Upper lobe of right lung (tissue), 1 donor: ENCODE measurements at places on chromosomes 6 and 20.
A peak's percentile ranks its signal among the peaks of the same experiment; 100 is the strongest.

- no peaks in the 10 kb centered on the region for H3K4me1 ChIP-seq
- H3K4me3 ChIP-seq = no peak overlapping the region
- DNase-seq = no peak
- no peak overlapping the region for H3K27ac ChIP-seq
- H3K36me3 ChIP-seq = no peaks in the 10 kb centered on the region
- H3K27me3 ChIP-seq = no peaks in the 10 kb centered on the region
These were observed 80.2 kb downstream of the PLCB1 start for GRCh38 chr20:8212286-8212685.

GRCh38 chr6:82988930-82989351 lies 76.7 kb downstream of the UBE3D start:
- H3K4me3 ChIP-seq = no peak overlapping the region
- H3K27ac ChIP-seq = no peak overlapping the region
- DNase-seq = no peak
- no peaks in the 10 kb centered on the region for H3K36me3 ChIP-seq

DNA sequence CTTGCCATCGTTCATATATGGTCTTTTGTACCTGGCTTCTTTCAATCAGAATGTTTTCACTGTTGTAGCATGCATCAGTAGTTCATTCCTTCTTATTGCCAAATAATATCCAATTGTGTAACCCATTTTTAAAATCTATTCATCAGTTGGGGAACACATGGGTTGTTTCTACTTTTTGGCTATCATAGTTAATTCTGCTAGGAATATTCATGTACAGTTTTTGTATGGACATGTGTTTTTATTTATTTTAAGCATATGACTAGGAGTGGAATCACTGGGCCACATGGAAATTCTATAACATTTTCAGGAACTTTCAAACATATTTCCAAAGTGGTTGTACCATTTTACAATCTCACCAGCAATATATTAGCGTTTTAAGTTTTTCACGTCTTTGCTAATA lies 187.4 kb upstream of the PRND start:
- H3K4me1 ChIP-seq = no peaks in the 10 kb centered on the region
- H3K27ac ChIP-seq = no peak overlapping the region
- no peak for DNase-seq
- H3K27me3 ChIP-seq = peaks cover 6% of the 10 kb centered on the region
- no peak overlapping the region for H3K4me3 ChIP-seq
- no peaks in the 10 kb centered on the region for H3K36me3 ChIP-seq

DNA sequence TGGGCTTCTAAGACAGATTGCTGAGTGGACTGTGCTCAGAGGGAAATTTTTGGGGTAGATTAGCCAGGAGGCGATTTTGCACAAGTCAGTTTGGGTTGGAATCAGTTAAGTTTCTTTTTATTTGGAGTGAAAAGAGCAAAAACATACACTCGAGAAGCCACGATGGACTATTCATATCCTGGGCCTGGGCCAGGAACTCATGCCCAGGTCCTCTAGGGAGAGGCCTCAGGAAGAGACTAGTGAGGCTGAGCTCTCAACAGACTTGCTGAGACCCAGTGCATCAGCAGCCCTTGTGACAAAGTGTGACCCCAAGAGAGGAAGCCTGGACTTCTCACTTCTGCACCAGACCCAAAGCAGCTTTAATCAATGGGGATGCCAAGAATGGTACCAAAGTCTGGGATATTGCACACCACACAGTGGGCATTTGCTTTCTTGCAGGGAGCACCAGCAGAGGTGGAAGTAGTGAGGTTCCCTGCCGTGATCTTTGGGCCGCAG lies 61.6 kb upstream of the MAFB start:
- peaks cover 18% of the 10 kb centered on the region for H3K4me1 ChIP-seq
- H3K27me3 ChIP-seq = no peaks in the 10 kb centered on the region
- H3K36me3 ChIP-seq = no peaks in the 10 kb centered on the region
- H3K27ac ChIP-seq = no peak overlapping the region

- H3K4me1 ChIP-seq = peaks cover 24% of the 10 kb centered on the region
- no peak for DNase-seq
- no peaks in the 10 kb centered on the region for H3K27me3 ChIP-seq
These were observed at the start of gene PHF1 for GRCh38 chr6:33410711-33411631. Gene PHF1, plus strand, starts transcription at chr6:33411014. Its CDS starts 1,250 bp downstream, at chr6:33412264.

DNA sequence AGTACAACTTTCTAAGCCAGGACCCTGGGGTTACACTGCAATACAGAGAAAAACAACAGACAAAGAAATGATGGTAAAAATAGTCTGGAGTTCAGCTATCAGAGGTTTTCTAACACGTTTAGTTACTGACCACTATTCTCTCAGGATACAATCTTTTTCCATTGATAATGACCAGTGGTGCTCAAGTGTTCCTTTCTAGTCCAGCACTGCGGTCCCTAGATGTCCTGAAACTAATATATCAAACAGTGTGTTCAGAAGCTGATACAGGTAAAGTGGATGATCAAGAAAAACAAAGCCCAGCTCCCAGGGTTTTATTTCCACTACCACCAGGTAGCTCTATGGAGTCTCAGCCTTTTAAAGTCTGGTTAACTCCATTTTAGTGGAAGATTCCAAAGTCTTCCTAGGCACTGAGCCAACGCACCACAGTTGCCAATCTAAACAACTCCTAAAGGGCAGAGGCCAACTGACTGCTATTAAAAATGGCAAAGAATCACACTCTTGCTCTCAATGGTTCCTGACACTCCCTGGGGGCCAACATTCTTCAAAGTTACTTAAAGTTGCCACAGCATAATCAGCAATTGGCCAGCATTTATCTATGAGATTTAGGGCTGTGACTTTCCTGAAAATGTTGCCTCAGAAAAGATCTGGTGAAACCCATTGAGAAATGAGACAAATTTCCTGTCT lies 38.2 kb downstream of the DZANK1 start:
- no peak overlapping the region for H3K27ac ChIP-seq
- no peaks in the 10 kb centered on the region for H3K36me3 ChIP-seq
- no peak for DNase-seq

DNA sequence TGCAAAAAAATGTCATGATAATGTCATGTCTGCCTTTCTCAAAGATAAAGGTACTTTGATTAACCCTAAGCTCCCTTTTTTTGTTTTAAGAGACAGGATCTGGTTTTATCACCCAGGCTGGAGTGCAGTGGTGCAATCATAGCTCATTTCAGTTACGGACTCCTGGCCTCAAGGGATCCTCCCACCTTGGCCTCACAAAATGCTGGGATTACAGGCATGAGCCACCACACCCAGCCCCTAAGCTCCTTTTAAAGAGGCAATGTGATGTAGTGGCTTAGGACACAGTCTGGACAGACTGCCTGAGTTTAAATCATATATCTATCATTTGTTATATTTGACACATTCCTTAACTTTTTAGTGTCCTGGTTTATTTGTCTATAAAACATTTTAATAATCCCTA lies 77.0 kb downstream of the FLRT3 start:
- no peak for DNase-seq
- no peak overlapping the region for H3K4me3 ChIP-seq
- no peaks in the 10 kb centered on the region for H3K36me3 ChIP-seq
- H3K27ac ChIP-seq = no peak overlapping the region

DNA sequence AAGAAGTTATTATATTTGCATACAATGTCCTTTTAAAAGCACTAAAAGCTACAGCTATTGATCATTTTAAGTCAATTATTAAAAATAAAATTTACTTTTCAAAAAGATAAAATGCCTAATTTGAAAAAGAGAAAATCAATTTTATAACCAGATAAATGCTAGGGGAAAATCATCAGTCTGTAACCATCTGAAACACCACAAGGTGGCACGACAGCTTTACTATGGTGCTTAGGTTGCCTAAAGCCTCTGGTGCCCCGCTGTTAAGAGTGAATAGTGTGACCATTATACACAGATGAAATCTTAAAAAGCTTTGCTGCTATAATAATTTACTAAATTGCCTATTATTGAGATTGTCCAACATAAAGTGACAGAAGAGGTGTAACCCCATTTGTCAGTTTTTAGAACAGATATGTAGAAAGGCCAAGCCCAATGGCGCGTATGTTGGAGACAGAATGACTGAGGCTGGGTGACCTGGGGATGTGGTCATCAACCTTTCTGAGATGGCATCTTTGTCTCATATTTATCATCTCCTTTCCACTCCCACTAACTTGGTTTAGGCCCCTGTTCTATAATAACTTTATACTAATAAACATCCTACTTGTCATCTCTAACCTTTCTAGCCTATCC lies 100.8 kb downstream of the MOXD1 start:
- H3K36me3 ChIP-seq = no peaks in the 10 kb centered on the region
- H3K27me3 ChIP-seq = no peaks in the 10 kb centered on the region
- H3K27ac ChIP-seq = no peak overlapping the region

DNA sequence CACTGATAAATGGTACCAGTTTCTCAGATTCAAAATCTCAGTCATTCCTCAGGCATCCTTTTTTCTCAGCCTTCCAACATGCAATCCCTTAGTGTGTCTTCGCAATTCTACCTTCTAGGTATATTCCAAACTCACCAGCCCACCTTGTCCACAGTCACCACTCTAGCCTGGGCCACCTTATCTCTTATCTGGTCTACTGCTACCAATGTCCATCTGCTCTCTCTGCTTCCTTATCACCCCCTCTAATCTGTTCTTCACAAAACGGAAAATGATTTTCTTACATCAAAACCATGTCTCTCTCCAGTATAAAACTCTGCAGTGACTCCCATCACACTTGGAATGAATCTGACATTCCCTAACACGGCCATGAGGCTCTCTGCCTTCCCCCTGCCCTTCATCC lies 91.9 kb downstream of the PREP start:
- no peak for DNase-seq
- no peaks in the 10 kb centered on the region for H3K27me3 ChIP-seq
- peaks cover 25% of the 10 kb centered on the region for H3K36me3 ChIP-seq
- H3K27ac ChIP-seq = no peak overlapping the region

DNA sequence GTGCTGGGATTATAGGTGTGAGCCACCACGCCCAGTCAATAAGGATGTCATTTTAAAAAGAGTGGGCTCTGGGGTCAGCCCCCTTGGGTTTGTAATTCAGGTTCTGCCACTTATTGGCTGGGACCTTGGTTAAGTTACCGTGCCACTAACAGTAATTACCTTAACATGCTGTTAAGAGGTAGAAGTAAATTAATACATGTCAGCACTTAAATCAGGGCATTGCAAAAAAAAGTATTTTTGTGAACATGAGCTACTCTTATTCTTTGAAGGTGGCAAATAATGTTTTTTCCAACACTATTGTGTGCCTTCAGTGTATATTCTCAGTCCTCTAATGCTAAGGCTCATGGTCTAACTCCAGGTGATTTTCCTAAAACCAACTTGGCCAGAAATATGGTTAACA lies 109.5 kb downstream of the F13A1 start:
- H3K36me3 ChIP-seq = no peaks in the 10 kb centered on the region
- DNase-seq = no peak
- no peak overlapping the region for H3K27ac ChIP-seq
- no peak overlapping the region for H3K4me3 ChIP-seq
- no peaks in the 10 kb centered on the region for H3K4me1 ChIP-seq

DNA sequence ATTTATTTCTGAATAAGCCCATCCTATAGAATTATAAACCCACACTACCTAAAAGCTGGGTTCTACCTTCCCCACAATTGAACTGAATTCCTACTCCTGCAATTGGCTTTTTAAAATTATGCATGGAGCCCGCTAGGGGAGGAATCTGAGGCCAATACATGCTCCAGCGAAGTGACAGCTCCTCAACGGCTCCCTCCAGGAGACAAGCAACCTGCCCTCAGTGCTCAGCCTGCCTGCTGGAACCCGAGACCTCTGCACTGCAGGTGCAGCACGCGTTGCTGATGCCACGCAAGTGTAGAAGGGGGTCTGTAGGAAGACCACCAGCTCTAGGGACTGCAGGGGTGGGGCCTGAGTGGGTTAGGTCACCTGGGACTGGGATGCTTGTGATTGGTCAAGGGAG lies 170.2 kb upstream of the CDYL start:
- no peak overlapping the region for H3K27ac ChIP-seq
- H3K4me1 ChIP-seq = no peaks in the 10 kb centered on the region
- DNase-seq = no peak
- no peak overlapping the region for H3K4me3 ChIP-seq

DNA sequence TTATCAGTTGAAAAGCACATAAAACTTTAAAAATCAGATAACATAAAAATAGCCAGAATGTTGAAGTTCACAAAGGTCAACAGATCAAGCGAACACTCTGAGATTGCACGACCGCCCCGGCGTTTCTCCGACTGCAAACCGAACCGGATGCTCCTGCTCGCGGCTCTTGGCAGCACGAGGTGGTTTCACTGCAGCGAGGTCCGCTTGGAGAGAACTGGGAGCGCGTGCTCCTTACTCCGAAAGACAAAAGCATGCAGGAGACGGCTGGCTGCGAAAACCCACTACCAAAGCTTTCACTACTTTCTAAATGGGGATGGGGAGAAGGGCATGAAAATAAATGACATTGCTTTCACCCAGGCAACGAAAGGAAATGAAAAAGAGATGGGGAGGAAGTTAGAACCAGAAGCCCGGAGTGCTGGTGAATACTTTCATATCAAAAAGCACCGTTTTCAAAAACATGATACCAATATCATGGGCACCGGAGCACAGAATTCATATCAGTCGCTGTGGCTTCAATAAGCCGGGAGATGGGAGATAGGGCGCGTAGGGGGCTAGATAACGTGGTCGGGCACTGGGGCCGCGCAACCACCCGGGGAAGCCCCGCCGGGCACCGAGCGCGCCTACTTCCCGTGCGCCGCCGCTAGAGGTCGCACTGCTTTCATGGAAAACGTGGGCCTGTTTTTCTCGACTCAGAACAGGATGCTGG lies 8.3 kb upstream of the ANKRD60 start:
- DNase-seq = peak; percentile 87
- H3K27ac ChIP-seq = no peak overlapping the region
- peaks cover 24% of the 10 kb centered on the region for H3K36me3 ChIP-seq
- H3K27me3 ChIP-seq = no peaks in the 10 kb centered on the region

GRCh38 chr6:7974938-7975763 lies 64.6 kb upstream of the TXNDC5 start:
- no peaks in the 10 kb centered on the region for H3K27me3 ChIP-seq
- no peak overlapping the region for H3K4me3 ChIP-seq
- peak overlapping the region; percentile 40 for H3K27ac ChIP-seq
- no peaks in the 10 kb centered on the region for H3K36me3 ChIP-seq

DNA sequence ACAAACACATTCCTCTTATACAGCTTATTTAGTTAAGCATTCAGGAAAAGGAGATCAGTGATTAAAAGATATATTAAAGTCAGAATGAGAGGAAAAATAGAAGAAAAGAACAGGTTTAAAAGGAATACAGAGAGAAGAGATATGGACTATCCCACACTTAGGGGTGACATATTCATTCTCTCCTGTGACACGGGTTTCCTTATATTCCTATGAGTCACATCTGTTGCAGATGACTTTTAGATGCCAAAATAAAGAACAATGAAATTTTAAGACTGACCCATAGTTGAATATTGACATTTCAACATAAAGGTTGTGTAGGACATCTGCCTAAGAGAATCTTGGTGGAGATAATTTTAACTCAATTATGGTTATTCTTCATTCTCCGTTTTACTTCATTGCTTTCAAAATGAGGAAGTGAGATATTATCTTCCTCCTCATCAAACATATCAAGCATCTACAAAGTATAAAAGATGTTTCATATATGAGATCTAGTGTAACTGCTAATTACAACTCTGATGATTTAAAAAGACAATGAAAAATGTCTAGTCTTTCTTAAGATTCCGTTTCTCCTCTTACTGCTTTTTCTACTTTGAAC lies 1336.7 kb upstream of the CITED2 start:
- H3K27me3 ChIP-seq = no peaks in the 10 kb centered on the region
- H3K4me1 ChIP-seq = no peaks in the 10 kb centered on the region
- no peak overlapping the region for H3K4me3 ChIP-seq
- no peaks in the 10 kb centered on the region for H3K36me3 ChIP-seq
- H3K27ac ChIP-seq = no peak overlapping the region
